ENCODE measurements at places on chromosomes 2 and 18. TPM values are rescaled to one million over a fixed set of nuclear protein-coding genes. Genes with fewer than 3 reads are reported as not detected.

Gene SLC4A5
- 0.30 TPM for total RNA-seq

Gene MLPH
- not detected for total RNA-seq

Gene ESCO1
- total RNA-seq = 16.9 TPM

Gene LRRTM1
- not detected for total RNA-seq

Gene GREB1
- 0.30 TPM for total RNA-seq

Gene ANKRD30BL
- total RNA-seq = not detected

Gene SERPINB13
- total RNA-seq = not detected

Gene PSMA8
- total RNA-seq = not detected

Gene TMEFF2
- under 0.01 TPM for total RNA-seq

Data from epithelial cell of umbilical artery (primary cell).